ENCODE measurements at places on chromosomes 6 and 20. TPM values are rescaled to one million over a fixed set of nuclear protein-coding genes. Genes with fewer than 3 reads are reported as not detected.

GRCh38 chr6:93350774-93351173, 68.6 kb downstream of the EPHA7 start:
- no peak for DNase-seq

DNA sequence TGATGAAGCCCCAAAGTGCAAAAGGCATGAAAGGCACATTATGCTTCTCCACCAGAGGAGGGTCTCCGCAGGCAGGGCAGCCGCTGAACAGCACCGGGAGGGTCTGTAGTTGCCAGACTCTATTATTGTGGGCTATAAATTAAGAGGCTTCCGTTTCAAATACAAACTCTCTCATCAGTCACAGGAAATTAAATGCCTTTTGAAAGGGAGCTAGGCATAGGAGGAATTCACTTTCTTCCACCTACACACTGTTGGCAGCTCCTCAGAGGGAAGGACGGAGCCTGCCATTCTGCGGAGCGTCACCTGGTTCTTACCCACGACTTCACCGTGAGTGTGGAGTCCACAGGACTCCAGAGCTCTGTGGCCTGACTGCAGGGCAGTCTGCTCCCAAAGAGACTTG, 140.8 kb upstream of the AGPAT4 start:
- no peak for DNase-seq

DNA sequence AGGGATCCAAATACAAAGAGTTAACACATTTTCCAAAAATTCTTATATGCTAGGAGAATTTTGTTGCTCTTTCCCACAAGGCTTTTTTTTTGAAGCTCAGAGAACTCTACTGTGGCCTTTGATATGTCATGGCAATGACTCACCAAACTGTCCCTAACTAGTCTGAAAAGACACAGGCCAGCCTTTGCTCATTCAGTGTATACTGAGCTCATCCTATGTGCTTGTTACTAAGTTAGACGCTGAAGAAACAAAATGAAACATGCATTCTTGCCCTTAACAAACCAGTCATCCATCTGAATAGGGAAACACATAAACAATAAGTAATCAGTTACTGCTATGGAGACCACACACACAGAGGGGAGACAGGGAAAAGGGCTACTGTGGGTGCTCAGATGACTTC, 291.8 kb downstream of the FOXC1 start:
- no peak for DNase-seq

GRCh38 chr6:90846824-90847223, 260.0 kb upstream of the MAP3K7 start:
- no peak for DNase-seq

- DNase-seq = no peak
Observed at GRCh38 chr6:44504301-44504791, 116.8 kb downstream of the CDC5L start.

GRCh38 chr20:40815156-40816038, 126.4 kb upstream of the MAFB start:
- no peak for DNase-seq

DNA sequence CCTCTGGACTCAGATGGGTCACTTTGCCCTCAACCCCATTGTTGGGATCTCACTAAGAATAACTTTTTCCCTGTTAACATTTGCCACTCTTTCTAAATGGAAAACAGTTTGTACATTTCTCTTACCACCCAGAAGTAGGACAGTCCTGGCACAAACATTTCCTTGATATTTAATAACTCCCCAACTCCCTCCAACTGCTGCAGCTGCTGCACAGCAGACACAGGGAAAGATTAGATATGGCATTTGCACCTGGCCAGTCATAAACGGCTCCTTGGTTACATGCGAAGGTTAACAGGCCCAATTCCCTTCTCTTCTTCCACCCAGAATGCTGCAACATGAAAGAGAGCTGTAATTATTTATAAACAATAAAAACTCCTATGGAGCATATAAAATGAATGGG, 55.9 kb upstream of the SOX4 start:
- DNase-seq = no peak

DNA sequence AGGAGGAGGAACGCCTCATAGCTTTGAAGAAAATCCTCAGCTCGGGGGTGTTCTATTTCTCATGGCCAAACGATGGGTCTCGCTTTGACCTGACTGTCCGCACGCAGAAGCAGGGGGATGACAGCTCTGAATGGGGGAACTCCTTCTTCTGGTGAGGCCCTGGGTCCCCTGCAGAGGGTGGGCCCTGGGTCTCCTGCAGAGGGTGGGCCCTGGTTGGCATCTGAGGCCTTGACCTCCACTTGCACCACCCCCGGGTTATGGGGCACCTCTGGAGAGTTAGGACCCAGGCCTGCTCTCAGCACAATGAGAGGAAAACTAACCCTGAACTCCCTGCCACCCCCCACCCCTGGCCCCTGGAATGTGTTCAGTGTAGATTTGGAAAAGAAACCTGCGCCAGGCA, 47.2 kb downstream of the SYNJ2 start:
- no peak for DNase-seq

- no peak for DNase-seq
Observed at GRCh38 chr6:150683320-150683719, 83.6 kb downstream of the PLEKHG1 start.

- DNase-seq = peak; percentile 39
Observed at GRCh38 chr20:20360464-20360863, 7.4 kb upstream of the INSM1 start.

- no peak for DNase-seq
Observed at GRCh38 chr6:45369870-45370269, 7.9 kb downstream of the SUPT3H start.

GRCh38 chr6:34347303-34347702, 45.2 kb downstream of the NUDT3 start:
- no peak for DNase-seq

- DNase-seq = no peak
Observed at GRCh38 chr6:14129575-14129974, 12.0 kb downstream of the CD83 start.

GRCh38 chr6:45727819-45728449, 287.7 kb downstream of the CLIC5 start:
- DNase-seq = no peak

- no peak for DNase-seq
Observed at GRCh38 chr20:9635750-9636149, 121.4 kb downstream of the LAMP5 start.

DNA sequence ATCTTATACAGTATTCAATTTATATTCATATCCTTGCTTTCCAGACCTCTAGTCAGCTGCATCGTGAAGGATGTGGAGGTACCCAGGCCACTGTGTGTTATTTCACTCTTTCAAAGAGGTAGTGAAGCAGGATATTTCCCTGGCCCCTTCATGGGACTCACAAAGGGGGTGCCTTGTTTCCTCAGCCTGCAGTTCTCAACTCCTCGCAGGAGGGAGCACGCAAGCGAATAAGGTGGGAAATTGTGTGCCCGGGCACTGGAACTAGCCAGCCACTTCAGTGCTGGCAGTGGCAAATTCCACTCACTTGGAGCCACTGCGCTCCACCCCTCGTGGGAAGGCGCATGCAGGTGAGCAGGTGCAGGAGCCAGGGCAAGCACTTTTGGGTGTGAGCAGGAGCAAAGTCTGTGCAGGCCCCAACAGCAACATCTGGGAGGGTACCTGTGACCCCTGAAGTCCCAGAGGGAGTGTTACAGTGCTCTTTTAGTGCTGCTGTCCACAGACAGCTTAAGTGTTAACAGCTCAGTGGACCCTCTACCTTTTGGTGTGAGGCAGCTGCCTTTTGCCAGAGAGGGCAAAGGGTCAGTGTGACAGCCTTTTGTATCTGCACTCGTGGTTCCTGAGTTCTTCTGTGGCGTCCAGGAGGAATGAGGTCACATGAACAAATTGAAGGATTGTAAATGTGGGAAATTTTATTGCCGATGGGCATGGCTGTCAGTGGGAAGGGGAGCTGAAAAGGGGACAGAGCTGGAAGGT, 49.4 kb upstream of the FAM135A start:
- DNase-seq = no peak

DDO gene
- 0.39 TPM for total RNA-seq

HLA-DMA gene
- total RNA-seq = 2.8 TPM

Data from Panc1 (cell line).